ENCODE measurements at places on chromosomes 2 and 18.

DNA sequence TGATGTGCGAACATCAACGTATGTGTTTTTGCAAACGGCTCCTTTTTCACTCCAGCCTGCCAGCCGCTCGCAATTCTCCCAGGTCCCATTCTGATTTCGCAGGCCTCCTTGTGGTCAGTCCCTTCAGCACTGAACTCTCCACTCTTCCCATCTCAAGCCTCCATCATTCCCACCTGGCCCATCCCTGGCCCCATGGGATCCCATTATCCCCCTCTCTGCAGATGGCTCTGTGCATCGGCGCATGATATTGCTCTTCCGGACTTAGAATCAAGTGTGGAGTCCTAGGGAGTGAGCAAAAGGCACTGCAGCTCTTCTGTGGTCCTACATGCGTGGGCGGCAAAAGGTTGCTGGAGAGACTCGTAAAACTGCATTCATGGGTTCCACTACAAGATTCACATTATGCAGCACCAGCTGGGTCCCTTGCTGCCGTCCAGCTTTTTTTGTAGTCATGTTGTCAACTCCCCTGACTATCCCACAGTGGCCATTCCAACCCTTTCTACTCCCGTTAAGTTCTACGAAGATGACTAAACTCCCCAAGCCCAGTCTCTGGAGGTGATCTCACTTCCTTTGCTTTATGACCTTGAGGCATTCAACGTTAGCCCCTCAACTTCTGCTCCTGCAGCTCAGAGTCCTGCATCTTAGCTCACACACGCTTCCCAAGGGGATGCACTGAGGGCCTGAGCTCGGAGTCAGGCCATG lies 125.3 kb upstream of the NRP2 start:
- no peak for DNase-seq

GRCh38 chr18:51323961-51324360 lies 126.5 kb upstream of the MEX3C start:
- DNase-seq: no peak

- DNase-seq: no peak
Measured at GRCh38 chr18:39297225-39297624, 1731.6 kb upstream of the CELF4 start.

DNA sequence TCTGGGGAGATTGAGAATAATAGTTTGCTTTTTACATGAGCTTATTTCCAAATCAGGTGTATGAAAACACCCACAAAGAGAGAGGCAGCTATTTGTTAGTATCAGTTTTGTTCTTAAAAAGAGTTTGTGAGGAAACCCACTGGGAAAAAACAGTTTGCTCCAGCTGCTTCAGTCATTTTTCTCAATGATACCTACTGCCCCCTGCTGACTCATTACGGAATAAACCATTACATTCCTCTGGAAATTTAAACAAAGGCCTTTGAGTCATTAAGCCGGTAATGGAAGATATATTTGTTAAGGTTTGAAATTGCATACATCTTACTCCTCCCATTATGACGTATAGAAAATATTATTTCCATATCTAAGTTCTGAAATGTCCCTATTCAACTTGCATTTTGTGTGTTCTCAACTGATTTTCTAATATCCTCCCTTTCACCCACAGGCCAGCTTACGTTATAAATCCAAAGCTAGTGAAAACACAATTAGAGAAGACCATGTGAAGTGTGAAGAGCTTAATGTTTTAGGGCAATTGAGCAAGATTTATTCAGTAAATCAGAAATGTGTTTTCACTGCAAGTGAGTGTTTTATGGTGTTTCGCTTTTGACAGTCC lies 761.6 kb downstream of the DSC3 start:
- no peak for DNase-seq

DNA sequence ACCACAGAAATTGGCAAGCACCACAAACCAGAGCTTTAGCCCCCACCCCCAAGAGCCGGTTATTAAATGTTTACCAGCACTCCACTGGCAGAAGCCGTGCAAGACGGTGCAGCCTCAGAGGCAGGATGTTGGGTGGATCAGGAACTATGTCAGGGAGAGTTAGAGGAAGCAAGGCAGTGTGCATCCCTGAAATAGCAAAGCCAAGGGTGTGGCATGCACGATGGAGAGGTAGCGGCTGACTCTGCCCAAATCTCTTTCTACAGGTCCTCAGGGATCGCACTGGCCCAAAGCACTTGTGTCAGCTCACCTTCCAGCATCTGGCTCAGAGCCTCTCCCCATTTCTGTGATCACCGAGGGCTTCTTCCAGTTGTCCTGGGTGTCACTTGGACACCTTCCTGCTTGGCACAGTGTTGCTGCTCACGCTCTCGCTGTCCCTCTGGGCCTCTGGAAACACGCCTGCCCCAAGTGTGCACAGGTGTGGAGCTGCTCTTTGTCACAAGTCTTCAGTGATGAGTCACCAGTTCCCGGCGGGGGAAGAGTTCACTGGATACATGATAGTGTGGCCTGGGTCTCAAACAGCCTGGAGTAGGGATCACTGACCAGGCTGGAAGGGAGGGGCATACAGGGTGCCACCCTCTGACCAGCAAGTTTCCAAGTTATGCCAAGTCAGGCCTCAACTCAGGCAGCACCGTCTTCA lies 17.3 kb upstream of the B3GNT7 start:
- DNase-seq: no peak

GRCh38 chr2:62192811-62193210 lies 3.1 kb upstream of the B3GNT2 start:
- DNase-seq: no peak

DNA sequence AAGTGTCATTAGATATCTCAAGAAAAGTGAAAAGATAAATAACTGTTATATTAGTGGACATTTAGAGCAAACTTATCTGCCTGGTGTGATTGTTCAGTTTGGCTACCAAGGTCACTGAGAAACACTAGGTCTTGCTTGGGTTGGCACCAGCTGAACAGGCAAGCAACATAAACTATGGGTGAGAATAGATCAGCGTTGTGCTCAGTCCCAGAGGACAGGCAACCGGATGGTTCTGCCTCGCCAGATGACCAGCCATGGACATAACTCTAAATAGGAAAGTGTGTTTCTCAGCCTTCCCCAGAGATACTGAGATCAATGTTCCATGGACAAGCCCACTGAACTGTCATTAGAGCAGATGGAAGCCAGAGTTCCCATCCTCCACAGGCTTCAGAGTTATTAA lies 203.4 kb upstream of the VRK2 start:
- no peak for DNase-seq

DNA sequence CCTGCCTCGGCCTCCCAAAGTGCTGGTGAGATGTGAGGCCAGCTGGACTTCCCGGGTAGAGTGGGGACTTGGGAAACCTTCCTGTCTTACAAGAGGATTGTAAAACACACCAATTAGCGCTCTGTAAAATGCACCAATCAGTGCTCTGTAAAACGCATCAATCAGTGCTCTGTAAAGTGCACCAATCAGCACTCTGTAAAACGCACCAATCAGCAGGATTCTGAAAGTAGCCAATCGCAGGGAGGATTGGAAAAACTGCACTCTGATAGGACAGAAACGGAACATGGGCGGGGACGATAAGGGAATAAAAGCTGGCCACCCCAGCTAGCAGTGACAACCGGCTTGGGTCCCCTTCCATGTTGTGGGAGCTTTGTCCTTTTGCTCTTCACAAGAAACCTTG lies 19.0 kb downstream of the RNF125 start:
- no peak for DNase-seq

DNA sequence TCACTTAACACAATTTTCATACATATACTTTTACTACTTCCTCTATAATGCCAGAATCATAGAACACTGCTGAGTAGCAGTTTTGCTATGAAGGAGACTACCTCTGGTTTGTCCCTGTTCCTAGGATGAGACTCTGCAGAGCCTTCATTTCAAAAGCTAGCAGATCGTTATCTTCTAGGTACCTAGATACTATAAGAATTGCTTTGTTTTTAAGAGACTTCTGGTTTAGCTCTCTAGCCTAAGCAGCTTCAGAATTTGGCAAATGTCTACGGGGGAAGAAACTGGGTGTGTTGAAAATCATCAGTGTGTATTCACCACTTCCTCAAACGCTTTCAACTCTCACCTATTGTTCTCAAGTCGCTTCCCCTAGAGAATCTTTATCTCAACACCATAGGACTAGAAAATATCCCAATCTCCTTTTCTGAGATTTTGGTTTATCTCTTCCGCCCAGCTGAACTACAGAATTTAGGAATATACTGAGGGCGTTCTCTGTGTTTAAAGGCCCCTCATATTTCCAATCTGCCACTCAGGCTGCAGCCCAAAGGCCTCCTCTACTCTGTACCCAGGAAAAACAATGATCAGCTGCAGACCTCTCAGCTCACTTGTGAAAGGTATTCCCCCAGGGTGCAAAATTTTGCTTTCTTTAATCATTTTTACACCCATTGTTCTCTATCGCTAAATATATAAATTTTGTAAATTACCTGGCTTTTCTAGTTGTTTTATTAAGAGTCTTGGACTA lies 28.7 kb downstream of the SMAD2 start:
- DNase-seq: no peak

- DNase-seq: no peak
Measured at GRCh38 chr18:36668349-36668748, 160.5 kb downstream of the TPGS2 start.

DNA sequence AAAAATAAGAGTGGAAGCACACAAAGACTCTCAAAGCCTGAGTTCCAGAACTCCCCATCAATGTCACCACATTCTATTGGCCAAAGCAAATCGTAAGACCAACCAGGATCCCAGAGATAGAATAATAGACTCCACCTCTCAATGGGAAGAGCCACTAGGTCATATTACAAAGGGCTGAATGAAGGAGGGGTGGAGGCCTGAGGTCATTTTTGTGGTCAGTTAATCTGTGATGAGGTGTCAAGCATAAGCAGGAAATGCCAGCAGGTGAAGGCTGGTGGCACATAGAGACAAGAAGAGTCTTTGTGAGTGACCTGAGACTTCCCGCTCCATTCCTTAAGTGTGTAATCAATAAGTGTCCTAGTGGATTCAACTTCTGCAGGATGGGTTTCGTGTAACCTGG lies 144.3 kb downstream of the TFCP2L1 start:
- no peak for DNase-seq

DNA sequence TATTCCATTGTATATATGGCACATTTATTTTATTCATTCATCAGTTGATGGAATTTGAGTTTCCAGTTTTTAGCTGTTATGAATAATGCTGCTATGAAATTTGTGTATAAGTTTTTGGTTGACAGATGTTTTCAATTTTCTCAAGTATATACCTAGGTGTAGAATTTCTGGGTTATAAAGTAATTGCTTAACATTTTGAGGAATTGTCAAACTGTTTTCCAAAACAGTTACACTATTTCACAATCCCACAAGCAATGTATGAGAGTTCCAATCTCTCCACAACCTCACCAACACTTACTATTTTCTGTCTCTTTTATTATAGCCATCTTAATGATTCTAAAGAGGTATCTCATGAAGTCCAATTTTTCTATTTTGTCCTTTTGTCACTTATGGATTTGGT lies 12.5 kb upstream of the WDSUB1 start:
- DNase-seq: no peak

DNA sequence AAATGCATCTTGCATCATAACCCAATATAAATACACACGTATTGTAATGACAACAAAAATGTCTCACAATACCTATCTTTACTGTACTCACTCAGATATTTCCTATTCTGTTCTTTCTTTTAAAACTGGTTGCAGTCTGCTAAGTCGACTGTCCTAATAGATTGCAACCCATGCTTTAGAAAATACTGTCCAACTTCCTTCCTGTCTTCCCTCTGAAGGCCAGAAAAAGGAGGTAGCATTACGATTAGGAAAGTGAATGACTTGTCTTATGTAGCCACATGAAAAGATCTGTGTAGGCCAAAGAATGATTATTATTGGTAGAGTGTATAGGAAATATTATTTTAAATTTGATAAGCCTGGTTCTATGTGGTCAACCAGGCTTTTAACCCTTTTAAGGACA lies 134.1 kb downstream of the FAM210A start:
- DNase-seq: no peak

GRCh38 chr2:58709274-58709673 lies 468.1 kb upstream of the FANCL start:
- DNase-seq: no peak

DNA sequence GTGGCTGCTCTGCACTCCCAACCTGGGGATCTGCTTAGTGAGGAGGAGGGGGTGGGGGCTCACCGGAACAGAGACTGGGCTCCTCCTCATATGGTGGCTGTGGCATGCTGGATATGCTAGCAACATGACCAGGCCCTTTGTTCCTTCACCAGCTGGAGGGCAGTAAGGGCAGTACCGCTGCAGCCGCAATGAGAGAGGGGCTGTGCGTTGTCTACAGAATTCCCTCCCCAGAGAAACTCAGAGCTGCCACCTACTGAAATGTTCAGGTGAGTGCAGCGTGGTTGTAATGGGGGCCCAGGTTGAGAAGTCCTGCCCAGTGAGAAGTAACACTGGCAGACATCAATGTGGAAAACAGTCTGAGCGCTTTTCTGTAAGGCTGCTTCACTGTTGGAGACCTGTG lies 1211.9 kb upstream of the NXPH2 start:
- DNase-seq: no peak

DNA sequence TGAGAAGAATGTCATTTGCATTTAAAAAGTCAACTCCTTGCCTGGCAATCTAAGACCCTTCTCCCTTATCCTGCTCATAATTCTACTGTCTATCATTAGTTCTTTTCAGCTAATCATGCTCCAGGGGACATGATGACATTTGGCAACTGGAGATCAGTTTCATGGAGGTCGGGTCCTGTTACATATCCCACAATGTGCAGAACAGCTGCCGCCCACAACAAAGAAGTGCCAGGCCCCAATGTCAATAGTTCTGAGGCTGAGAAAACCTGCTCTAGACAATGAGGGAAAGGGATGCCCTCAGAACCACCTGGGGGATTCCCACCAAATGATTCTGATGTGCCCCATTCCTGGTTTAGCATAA lies 53.4 kb upstream of the IL1RL1 start:
- no peak for DNase-seq

GRCh38 chr2:182020286-182021070 lies 34.8 kb downstream of the PPP1R1C start:
- no peak for DNase-seq

DNA sequence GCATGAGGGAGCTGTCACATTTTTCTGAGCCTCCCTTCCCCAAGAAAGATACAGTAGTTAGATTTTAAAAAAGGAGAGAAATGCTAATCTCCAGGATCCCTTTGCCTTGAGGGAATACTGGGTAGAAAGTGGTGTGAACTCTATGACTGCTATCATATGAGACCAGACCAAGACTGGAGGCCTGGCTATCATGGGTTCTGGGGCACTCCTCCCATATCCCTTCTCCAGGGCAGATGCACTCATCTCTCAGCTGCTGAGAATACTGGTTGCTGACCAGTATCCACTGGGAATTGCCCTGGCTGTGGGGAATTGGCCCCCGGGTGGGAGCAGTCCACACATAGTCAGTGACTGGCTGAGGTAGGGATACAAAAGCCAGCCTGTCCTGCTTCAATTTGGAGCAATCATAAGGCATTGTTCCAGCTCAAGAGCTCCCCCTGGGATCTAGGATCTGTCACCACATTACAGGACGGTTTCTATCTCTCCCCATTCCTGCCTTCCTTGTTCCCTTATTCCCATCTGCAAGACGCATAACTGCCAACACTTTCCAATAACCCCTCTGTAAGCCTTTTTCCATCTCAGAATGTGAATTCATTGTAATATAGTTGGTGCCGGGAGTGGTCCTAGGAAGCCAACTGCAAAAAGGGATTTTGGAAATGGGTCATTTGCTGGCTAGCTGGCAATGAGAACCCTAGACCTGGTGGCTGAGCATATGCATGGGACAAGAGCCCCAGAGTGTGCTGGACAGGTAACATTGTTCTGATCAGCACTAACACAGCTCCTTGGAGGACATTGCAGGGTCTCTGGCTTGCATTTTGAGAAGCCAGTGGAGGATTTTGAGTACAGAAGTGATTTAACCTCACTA lies 35.4 kb upstream of the REEP1 start:
- no peak for DNase-seq

GRCh38 chr2:173860566-173860965 lies 104.6 kb downstream of the SP3 start:
- no peak for DNase-seq

Measured in stimulated activated CD8-positive, alpha-beta memory T cell treated with anti-CD3 and anti-CD28 coated beads, Interleukin-7, amount 100 ng/mL, for 1 hour (primary cell).